ENCODE measurements at places on chromosomes 6 and 20. TPM values are rescaled to one million over a fixed set of nuclear protein-coding genes. Genes with fewer than 3 reads are reported as not detected.

SLC17A3 gene
- total RNA-seq = 0.23 TPM

RHAG gene
- total RNA-seq = 0.46 TPM

CD83 gene
- total RNA-seq = 4.3 TPM

GRCh38 chr20:53760025-53760441, 166.4 kb upstream of the ZNF217 start:
- no peak for DNase-seq

DNA sequence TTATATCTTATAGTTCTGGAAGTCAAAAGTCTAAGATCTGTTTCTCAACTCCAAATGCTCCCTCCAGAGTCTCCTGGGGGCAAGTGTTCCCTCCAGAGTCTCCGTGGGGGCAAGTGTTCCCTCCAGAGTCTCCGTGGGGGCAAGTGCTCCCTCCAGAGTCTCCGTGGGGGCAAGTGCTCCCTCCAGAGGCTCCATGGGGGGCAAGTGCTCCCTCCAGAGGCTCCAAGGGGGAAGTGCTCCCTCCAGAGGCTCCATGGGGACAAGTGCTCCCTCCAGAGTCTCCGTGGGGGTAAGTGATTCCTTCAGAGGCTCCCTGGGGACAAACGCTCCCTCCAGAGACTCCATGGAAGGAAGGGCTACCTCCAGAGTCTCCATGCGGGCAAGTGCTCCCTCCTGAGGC, 34.0 kb upstream of the THBS2 start:
- no peak for DNase-seq

GRCh38 chr6:23562554-23562953, 563.5 kb upstream of the NRSN1 start:
- DNase-seq = no peak

DNA sequence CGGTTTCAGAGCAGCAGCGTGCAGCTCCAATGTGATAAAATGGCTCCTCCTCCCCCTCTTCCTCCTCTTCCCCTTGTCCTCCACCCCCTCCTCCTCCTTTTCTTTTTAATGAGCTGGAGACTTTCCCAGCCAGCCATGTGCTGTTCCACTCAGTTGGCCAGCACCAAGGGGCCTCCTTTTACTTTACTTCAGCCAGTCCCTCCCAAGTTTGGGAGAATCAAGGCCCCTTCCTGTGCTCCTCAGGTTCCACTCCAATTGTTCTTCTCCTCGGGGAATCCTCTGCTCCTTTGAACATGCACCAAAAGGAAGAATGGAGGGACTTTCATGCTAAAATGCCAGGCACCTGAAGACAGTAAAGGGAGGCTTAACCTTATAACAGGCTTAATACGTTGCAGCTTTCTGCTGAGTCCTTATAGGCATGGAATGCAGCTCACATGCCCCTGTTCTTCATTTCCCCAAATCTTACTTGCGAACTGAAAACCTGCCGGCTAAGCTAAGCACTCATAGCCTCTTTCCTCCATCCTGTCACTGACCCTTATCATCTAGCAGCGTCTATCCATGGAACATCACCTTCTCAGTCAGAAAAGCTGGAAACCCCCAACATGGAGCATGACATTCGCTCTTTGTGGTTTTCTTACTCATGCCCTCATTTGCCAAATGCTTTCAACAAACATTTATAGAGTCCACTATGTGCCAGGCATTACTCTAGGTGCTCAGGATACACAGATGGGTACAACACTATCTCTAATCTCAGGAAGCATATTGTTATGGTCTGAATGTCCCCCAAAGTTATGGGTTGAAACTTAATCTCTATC, 170.6 kb downstream of the PHACTR1 start:
- DNase-seq = no peak

DNA sequence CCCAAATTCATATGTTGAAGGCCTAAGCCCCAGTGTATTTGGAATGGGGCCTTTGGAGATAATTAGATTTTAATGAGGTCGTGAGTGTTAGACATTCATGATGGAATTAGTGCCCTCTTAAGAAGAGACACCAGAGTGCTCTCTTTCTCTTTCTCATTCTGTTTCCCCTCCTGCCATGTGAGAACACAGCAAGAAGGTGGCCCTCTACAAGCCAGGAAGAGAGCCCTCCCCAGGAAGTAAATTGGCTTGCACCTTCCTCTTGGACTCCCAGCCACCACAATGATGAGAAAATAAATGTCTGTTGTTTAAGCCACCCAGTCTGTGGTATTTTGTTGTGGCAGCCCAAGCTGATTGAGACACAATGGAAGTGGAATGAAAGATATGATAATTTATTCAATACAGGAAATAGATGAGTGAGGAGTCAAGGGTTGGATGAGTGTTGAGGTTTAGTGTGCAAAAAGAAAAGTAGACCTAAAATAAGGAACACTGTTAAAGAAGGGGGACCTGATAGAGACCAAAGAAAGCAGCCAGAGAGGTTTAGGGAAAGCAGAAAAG, 25.9 kb upstream of the ATXN1 start:
- no peak for DNase-seq

DNA sequence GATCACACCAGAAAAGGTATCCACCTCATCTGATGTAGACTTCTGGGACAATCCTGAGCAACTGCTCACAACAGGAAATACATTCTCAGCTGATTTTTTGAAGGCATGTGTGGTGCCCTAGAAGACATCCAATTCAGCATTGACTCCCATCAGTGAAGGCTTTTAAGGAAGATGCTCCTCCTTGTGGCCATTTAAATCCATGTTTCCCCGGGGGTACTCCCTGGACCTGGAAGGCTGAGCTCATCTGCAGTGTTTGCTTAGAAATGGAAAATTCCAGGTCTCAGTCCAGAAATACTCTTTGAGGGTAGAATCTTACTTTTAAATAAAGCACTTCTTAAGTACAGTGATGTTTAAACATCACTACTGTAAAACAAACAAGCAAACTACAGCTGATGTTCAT, 195.5 kb upstream of the PDE10A start:
- DNase-seq = peak; percentile 20

DNA sequence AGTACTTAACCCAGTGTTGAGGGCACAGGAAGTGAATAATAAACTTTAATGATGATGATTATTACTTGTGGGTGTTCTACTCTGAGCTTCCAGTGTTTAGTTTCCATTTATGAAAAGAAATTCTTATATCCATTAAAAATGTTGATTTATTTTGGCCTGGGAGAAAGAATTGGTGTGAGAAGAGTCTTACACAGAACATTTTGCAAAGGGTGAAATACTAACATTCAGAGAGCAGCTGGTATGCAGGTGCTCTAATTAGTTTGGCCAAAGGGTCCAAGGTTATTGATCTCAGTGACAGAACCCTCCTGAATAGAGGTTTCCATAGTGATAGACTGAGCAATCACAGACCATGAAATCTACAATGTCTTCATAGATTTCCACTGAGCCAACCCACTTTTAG, 4.4 kb downstream of the OSER1 start:
- DNase-seq = no peak

GRCh38 chr6:134686071-134686470, 263.8 kb downstream of the ALDH8A1 start:
- no peak for DNase-seq
